ENCODE measurements at places on chromosomes 3 and 15.

GRCh38 chr15:98330258-98330657 is 318.1 kb upstream of the IGF1R start:
- DNase-seq: no peak

GRCh38 chr15:72353266-72353665 is 22.5 kb downstream of the HEXA start:
- DNase-seq: no peak

GRCh38 chr3:62439176-62439813 is 65.9 kb upstream of the FEZF2 start:
- DNase-seq: no peak

DNA sequence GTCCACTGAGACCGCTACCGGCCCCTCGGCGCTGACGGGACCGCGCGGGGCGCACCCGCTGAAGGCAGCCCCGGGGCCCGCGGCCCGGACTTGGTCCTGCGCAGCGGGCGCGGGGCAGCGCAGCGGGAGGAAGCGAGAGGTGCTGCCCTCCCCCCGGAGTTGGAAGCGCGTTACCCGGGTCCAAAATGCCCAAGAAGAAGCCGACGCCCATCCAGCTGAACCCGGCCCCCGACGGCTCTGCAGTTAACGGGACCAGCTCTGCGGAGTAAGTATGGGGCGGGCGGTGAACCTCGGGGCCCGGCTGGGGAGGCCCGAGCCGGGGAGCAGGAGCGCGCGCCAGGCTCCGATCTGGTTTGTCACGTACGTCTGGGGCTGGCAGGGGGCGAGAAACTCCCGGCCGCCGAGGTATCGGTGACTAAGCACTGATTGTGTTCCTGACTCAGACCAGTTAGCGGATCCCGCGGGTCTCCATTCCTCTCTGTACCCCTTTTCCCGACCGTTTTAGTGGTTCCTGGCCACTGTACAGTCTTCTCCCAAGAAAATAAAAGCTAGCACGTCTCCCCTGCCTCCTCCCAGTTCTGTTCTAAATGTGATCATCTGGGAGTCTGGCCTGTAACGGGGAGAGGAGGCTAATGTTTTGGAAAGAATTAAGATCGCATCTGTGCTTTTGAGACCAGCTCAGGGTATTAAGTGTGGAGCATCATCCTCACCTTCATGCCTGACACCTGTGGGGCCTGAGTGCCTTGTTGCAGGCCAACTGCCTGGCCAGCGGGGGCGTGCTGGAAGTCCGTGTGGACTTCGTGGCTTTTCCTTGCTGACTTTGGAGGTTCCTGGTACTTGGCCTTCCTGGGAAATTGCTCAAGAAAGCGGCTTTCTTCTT is 691 bp downstream of the MAP2K1 start:
- DNase-seq: peak; percentile 59

- no peak for DNase-seq
Measured at GRCh38 chr15:99124641-99125040, 19.8 kb downstream of the SYNM start.

DNA sequence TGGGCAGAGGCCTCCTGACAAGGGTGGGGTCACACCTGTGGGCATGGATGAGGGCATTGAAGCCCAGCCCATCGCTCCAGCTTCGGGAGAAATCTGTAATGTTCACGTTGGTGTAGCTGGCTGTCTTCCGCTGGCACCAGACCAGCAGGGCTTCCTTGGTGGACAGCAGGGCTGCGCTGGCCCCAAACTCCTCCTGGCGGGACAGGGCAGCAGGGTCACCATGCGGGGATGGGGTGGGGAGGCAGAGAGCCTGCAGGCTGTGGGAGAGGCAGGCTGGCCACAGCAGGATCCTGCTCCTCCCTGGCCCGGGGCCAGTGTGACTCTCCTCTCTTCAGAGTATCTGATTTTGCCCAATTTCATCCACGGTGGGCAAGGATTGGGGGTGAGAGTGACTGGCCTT is 6.0 kb downstream of the SPTBN5 start:
- DNase-seq: no peak

DNA sequence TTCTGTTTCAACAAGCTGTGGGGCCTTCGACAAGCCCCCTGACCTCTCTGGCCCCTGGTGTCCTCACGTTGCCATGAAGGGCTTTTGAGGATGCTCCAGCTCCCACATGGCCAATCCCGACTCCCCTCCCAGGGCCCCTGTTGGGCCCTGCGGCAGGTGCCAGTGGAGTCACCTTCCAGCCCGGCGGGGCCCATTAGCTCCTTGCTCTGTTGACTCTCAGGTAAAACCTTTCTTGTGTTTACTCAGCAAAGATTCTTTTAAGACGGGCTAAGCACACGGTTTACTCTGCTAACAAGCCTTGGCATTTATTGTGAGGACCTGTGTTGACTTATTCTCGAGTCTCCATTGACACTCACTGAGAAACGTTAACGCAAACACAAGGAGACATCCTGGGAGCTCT is 15.0 kb downstream of the RPLP1 start:
- no peak for DNase-seq

- peak; percentile 54 for DNase-seq
Measured at GRCh38 chr15:37995461-37996347, 61.3 kb downstream of the TMCO5A start.

DNA sequence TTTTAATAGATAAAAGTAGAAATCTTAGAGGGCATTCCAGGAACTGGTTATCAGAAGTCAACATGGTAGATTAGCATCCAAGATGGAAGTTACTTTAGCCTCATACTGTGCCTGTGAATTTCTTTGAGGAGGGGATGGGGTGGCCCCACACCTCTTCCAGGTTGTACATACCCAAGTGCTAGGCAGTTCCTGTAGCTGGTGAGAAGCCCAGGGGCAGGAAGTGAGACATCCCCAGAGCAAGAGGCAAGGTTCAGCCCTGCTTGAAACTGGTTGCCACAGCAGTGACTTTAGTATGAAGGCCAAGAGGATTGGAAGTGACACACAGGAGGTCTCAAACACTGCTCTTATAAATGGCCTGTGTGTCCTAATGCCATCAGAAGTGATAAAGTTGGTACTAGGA is 11.9 kb downstream of the GTPBP8 start:
- peak; percentile 53 for DNase-seq

GRCh38 chr3:8237893-8238292 is 263.7 kb upstream of the LMCD1 start:
- DNase-seq: no peak

- no peak for DNase-seq
Measured at GRCh38 chr15:29208352-29208751, 61.3 kb downstream of the NSMCE3 start.

DNA sequence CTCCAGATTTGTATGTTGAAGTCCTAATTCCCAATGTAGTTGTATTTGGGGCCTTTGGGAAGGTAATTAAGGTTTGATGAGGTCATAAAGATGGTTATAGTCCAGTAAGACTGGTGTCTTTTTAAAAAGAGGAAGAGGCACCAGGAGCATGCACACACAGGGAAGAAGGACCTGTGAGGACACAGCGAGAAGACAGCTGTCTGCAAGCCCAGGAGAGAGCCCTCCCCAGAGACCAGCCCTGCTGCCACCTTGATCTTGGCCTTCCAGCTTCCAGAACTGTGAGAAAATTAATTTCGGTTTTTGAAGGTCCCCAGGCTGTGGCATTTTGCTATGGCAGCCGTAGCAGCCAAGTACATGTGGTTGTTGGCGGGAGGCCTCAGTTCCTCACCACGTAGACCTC is 32.8 kb upstream of the TSEN2 start:
- no peak for DNase-seq

- no peak for DNase-seq
Measured at GRCh38 chr3:185715091-185715490, 109.8 kb downstream of the IGF2BP2 start.

GRCh38 chr3:37309921-37310665 is 135.7 kb upstream of the LRRFIP2 start:
- no peak for DNase-seq

GRCh38 chr3:159950156-159950898 is 38.3 kb upstream of the IL12A start:
- DNase-seq: no peak

DNA sequence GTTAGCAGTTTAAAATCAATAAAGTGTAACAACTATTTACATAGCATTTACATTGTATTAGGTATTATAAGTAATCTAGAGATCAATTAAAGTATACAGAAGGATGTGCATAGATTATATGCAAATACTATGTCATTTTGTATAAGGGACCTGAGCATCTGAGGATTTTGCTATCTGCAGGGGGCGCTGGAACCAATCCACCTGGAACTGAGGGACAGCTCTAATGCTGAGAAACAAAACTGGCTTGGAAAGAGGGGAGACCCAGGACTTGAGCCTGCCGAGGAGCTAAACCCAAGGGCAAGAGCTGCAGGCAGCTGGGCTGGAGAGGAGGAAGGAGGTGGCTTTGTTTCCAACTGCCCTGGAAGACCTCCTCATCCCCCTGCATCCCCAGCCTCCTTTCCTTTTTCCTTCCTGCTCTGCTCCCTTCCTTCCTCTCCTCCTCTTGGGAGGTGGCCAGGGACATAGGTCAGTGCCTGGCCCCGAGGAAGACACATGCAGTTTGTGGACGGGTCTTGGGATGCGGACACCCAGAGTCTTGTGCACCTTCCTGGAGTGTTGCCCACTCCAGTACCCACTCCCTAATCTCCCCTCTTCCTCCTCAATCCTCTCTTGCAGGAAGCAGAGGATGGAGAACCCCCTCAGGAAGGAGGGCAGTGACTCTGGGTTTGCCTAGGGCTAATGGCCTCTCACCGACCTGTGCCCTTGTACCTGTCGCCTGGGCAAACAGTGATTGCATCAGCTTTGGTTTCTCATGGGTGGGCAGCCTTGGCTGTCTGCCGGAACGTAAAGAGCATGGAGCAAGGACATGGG is 825 bp upstream of the RTP3 start:
- no peak for DNase-seq

DNA sequence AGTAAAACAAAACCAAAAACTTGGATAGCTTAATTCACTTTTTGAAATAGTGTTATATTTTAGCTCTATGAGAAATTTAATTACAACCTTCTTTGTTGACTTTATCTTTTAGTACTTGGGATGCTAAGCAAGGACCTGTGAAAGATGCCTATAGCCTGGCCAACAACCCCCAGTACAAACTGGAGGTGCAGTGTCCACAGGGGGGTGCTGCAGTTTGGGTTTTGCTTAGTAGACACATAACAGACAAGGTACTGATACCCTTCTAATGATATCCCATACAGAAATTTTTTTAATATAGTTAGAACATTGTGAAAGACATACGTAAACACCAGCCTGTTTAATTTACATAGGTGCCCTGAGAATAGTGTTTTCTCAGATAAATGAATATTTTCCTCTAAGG is 35.3 kb downstream of the CAPN7 start:
- DNase-seq: no peak

DNA sequence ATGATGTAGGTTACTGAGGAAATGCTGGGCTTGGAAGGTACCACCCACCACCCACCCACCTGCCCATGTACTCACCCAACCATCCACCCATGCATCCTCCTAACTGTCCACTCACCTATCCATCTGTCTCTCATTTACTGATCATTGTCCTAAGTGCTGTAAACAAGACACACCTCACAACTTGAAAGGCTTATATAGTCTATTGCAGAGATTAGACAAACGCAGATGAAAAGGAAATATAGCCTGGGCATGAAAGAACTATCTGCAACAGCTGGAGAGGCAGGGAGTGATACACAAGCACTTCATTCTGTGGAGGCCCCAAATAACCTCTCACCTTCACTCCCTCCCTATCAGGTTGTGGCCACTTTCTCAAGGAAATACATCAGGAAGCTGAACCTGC is 54.0 kb downstream of the DAPK2 start:
- DNase-seq: no peak

GRCh38 chr3:15292765-15293522 is 39.4 kb downstream of the SH3BP5 start:
- DNase-seq: peak; percentile 53

GRCh38 chr3:164929642-164930041 is 148.7 kb downstream of the SI start:
- DNase-seq: no peak

DNA sequence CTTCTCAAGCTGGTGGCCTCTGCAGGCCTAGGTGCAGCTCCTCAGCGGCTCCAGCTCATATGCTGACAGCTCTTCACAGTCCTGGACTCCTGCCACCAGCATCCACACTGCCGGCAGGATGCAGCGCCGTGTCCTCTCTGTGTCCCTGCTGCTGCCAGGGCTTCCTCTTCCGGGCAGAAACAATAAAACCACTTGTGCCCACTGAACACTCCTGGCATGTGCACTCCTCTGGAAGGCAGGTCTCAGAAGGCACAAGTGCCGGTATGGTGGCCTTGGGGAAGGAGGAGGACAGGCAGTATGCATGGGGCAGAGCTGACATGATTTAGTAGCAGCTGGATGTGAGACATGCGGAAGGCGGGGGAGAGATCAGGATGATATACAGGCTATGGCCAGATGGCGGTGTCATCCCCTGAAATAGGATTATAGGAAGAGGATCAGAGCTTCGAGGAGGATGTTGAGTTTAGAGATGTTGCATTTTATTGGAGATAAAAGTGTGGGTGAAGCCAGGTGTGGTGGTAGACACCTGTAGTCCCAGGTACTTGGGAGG is 7.5 kb upstream of the MAN2A2 start:
- DNase-seq: peak; percentile 69

DNA sequence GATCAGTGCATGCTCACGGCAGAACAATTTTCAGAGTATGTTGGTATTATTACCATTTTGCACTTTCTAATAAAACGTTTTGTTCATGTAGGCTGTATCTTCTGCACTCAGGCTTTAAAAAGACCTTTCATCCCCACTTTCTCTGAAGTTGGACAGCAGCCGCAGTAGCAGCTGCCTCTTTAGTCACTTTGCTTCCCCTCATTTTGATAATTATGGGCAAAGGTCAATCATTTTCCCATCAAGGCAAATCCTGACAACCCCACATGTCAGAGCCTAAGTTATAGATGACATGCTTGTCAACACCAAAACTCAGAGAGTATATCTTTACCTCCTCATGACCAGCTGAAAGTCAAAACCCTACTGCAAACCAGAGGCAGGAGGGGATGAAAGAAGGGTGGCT is 99.7 kb downstream of the ROBO2 start:
- no peak for DNase-seq
